ENCODE measurements at places on chromosomes 3 and 15.

GRCh38 chr15:98786717-98787116 lies 138.4 kb downstream of the IGF1R start:
- no peak for DNase-seq

DNA sequence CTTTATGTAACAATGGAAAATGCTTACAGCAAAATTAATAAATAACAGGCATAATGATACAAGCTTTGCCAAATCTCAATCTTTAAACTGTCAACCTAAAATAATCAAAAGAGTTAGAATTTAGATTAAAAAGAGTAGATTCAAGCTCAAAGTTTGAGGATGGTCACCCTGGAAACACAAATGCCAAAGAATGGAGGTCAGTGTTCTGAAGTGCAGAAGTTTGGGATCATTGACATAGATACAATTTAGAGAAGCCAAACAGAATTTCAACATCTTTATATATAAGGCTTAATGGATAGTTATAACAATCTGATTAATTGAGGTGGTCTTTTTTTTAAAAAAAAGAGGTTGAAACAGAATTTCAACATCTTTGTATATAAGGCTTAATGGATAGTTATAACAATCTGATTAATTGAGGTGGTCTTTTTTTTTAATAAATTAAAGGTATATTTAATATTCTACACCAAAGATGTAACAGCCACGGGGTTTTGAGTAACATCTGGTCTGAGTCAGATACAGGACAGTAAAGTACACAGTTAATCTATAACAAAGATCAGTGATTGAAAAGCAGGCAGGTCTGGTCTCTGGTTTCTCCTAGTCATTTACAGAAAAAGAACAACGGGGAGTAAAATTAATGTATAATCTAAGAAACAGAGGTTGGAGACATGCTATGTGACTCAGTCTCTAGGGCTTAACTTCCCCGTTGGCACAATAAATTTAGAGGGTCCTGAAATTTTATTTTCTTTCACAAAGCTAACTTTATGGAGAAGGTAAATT lies 490.7 kb downstream of the GBE1 start:
- DNase-seq = no peak

GRCh38 chr3:125309476-125309875 lies 65.6 kb downstream of the ZNF148 start:
- no peak for DNase-seq

DNA sequence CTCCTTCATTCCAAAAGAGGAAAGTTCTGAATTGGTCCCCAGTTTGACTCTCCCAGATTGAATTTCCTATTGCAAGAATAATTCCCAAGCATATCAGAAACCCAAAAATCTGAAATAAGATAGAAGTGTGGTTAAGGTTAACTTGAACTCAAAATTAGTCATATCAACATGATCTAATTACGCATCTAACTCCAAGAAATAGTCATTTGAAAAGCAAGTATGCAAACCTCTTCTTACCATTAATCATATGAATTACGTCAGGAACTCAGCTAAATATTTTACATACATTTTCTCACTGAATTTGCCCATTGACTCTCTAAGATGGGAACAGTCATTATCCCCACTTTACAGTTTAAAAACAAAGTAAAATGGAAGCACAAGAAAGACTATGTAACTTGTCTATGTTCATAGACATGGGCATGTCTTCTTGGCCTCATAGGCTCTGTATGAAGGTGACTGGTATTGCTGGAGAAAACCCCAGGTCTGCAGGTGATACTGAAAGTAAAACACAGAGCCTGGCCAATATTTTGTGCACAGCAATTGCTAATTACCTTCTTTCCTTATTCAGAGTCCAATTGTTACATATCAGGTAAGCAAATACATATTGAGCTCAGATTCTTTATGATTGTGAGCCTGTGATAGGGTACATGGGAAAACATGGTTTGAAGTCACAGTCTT lies 139.2 kb downstream of the ATP8B4 start:
- DNase-seq = no peak

DNA sequence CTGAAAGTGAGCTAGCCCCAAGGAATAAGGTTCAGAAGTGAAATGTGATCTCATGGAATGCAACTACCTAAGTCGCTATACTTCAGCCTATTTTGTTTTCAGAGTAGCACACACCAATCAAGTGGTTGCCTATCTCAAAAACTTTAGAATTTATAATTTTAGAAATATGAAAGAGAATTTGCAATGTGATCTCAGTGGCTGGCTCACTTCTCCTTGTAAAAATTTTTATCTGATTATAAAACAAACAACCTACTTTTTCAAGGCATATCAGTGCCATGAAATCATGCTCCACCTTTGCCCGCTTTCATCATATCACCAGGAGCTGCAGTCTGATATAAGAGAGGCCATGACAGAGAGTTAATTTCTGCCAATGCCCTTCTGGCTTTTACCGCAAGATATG lies 47.3 kb downstream of the CLDN11 start:
- DNase-seq = no peak

DNA sequence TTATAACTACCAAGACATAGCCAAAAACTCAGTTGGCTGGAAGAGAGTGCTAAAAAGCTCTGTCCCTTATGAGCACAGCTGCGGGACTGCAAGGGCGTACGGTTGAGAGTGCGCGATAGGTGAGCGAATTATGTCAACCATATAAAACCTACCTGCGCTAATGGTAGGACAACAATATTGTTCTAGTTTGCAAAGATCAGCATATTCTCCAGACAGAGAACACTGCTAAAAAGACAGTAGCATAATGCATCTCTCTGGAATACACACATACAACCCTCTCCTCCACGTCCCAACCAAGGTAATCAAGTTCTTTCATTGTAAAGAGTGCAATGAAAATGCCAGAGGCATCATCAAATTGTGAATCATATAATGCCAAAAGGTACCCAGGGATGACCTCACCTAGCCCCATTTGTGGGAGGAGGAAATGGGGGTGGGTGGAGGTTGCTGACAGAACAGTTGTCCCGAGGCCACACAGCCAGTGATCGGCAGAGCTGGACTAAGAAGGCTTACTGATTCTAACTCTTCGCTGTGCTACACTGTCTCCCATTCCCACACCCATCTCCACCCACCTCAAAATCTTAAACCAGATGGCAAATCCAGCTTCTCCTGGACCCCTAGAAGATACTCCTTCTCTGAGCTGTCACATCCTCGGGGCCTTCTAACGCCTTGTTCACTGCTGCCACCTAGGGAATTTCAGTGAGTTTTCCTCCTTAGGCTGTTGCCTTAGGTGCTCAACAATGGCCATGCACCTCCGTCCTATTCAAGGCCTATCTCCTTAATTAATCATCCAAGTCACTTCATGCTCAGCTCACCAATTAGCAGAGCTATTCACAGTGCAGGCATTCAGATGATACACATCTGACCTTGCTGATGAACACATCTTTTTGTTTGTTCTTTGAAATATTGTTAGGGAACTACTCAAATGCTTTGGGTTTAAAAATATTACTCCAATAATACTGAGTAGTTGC lies 60.7 kb downstream of the RPL22L1 start:
- DNase-seq = peak; percentile 67

GRCh38 chr3:122982216-122983185 lies 45.1 kb downstream of the SEMA5B start:
- DNase-seq = no peak

GRCh38 chr15:38651328-38652038 lies 86.9 kb upstream of the RASGRP1 start:
- no peak for DNase-seq

- DNase-seq = no peak
Measured at GRCh38 chr3:13536432-13536831, 12.5 kb upstream of the FBLN2 start.

- DNase-seq = no peak
Measured at GRCh38 chr3:55884491-55885285, 397.6 kb upstream of the WNT5A start.

DNA sequence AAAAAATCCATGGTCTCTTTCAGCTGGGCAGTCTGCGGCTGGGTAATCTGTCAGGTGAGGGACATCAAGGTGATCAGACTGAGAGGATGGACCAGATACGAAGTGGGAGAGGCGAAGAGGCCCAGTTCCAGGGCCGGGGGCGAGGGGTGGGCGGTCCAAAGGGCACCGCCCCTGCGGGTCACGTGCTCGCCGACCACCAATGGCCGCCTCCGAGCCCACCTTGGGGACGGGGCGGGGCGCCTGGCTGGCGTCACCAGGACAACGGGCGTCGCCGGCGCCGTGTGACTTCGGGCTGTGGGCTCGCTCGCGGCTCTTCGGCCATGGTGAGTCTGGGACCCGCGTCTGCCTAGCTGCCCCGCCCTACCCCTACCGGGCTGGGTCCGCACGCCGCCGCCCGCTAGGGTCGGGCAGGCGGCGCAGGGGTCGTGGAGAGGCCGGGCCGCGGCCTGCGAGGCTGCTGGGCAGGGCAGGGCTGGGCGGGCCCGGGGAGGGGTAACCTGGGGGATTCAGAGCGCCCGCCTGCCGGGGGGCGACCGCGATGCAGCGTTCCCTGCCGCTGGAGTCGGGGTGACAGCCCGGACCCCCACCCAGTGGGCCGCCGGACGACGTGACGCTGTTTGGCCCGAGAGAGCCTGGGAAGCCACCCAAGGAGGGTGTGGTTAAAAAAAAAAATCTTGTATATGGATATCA lies at the start of gene FBXL2:
TSS of gene FBXL2 (plus strand) at position 250 of the 690 bp plus-strand sequence. CDS start at position 321, 71 bp downstream.
- peak; percentile 8 for DNase-seq

DNA sequence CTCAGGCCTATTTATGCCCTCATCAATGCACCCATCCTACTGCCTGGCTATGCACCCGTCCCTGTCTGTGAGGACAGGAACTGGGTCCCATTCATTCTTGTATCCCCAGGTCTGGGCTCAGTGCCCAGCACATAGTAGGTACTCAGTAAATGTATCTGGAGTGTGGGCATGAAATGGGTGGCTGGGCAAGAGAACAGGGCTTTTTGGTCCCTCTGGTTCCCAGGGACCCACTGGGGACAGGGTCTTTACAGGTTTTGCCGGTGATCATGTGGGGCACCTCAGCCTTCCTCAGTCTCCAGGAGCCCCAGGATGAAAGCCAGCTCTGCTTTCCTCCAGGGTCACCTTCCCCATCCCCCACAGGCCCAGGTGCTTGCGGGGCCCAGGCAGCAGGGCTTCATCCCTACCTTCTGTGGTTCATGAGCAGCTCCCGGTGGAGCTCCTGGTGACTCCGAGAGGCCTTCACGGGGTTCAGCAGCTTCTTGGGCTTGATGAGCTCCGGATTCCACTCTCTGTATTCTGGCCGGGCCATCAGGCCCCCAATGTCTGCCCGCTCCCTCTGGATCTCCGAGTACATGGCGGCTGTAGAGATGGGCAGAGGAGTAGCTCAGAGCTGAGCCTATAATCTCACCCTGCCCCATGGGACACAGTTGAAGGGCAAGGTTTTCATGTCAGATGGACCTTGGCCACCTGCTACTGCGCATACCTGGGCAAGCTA lies 7.7 kb downstream of the FAM107A start:
- DNase-seq = no peak

GRCh38 chr3:71202848-71203533 lies 380.5 kb downstream of the FOXP1 start:
- no peak for DNase-seq

DNA sequence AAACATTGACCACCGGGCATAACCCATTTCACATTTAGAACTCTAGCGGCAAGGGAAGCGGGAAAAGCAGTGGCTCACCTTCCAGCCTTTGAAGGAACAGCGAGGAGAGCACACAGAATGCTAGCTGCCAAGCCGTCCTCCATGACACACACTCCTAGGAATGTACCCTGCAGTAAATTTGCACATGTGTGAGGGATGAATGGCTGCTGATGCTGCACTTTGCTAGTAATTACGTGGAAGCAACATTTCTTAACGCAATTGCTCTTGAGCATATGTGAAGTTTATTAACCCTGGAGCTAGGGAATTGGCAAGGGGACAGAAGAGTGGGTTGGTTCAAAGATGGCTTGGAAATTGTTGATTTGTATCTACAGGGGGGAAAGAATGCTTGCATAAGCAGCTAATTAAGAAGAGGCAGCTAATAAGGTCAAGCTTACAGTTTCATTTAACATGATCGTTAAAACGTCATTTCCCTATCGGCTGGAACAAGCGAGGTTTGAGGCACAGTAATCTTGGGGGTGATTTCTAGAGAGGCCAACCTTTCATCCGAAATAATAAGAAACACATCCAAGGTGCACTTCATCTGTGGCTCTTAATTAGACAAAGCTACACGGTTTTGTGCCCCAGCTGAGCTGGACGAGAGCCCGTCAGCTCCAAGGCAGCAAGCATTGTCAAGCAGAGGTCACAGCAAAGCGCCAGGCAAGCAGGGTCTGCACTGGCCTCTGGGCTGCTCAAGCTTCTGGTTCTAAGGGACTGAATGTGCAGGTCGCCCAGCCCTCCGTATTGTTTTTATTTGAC lies 123.4 kb downstream of the CHSY1 start:
- DNase-seq = peak; percentile 94

GRCh38 chr3:160763073-160763472 lies 7.0 kb downstream of the PPM1L start:
- DNase-seq = no peak

- no peak for DNase-seq
Measured at GRCh38 chr3:157408499-157409149, 28.0 kb upstream of the PTX3 start.

DNA sequence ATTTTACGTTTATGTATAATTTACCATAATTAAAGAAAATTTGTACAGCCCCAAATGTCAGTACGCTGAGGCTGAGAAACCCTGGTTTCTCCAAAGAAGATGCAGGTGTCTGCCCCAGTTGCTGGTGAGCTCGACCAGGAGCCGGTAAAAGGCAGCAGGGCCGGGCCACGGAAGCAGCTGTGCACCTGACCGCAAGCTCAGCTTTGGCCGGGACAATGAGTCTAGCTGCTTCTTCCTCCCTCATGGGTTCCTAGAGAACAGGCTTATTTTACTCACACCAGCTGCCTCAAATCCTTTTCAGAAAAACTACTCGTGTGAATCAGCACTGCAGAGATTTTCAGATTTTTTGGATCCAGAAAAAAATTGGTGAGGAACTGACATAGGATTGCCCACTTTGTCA lies 18.0 kb upstream of the ZXDC start:
- DNase-seq = no peak

- DNase-seq = peak; percentile 49
Measured at GRCh38 chr15:58467121-58467721, 35.4 kb downstream of the LIPC start.

DNA sequence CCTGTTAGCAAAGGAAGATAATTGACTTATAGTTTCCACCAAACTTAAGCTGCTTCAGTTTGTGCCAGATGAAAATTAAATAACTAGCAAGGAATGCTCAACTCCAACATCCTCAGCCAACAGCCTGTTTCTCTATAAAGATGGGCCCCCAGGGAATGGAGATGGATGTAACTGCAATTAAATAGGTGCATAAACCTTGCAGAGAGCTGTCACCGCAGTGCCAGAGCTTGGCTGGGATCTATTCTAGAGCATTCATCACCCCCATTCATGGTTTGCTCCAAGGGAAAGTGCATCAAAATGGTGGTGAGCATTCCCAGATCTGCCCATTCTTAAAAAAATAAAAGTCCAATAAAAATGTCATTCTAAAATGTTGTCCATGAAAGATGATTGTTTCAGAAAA lies 19.7 kb upstream of the RORA start:
- no peak for DNase-seq
